Left colon (tissue), 2 donors: ENCODE measurements at places on chromosomes 12 and 14. TPM values are rescaled to one million over a fixed set of nuclear protein-coding genes. Genes with fewer than 3 reads are reported as not detected.

LRFN5 gene
- total RNA-seq, result 1.1 TPM

C1R gene
- 129 TPM for total RNA-seq

SYCP3 gene
- 0.20 TPM for total RNA-seq

SIX1 gene
- total RNA-seq, result not detected

RAD51AP1 gene
- 4.2 TPM for total RNA-seq

ART4 gene
- total RNA-seq, result 0.20 TPM

KLRK1 gene
- 1.9 TPM for total RNA-seq

C12orf50 gene
- not detected for total RNA-seq

EML5 gene
- 0.79 TPM for total RNA-seq

DNA sequence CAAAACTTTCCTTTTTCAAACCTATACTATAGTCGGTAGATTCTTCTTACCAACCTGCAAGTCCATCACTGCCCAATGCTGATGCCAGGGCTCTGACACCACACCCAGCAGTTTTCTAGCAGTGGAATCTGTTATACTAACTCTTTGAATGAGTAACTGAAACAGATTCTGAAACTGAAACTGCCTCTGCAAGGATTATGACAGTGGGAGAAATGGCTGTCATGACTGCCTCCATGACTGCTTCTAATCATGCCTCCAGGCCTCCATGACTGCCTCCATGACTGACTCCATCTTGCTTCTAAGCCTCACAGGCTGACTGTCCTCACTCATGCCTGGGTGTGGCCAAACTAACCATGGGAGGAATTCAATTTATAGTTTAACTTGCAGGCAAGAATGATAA, 29.4 kb upstream of the OXA1L start:
- no peak for DNase-seq

- no peak for DNase-seq
Observed at GRCh38 chr12:83074358-83074894, 387.7 kb downstream of the TMTC2 start.

DNA sequence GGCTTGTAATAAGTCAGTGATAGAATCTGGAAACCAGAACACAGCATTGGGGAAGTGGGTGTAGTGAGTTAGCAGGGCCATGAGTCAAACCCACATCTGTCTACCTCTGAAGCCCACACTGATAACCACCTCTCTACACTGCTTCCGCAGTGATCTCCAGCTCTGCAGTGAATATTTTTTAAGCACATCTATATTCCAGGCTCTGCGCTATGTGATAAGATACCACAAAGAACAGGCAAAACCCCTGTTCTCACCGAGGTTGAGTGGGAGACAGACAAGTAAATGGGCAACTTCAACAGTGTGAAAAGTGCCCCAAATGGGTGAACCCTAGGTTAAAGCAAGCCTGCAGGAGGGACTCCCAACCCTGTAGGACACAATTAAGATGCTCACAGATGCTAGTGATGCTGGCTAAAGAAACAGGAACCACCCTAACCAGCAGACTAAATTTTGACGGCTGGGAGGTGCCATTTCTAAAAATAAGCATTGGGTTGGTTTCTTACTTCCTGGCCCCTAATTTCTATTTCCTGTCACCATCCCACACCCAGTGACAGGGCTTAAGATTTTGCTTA, 375.0 kb downstream of the DPF3 start:
- DNase-seq, result no peak

- no peak for DNase-seq
Observed at GRCh38 chr14:63747846-63748245, 20.0 kb upstream of the SGPP1 start.

GRCh38 chr12:102570256-102570655, 89.9 kb upstream of the IGF1 start:
- no peak for DNase-seq

GRCh38 chr14:101564819-101565698, 3.8 kb downstream of the DIO3 start:
- DNase-seq, result no peak

DNA sequence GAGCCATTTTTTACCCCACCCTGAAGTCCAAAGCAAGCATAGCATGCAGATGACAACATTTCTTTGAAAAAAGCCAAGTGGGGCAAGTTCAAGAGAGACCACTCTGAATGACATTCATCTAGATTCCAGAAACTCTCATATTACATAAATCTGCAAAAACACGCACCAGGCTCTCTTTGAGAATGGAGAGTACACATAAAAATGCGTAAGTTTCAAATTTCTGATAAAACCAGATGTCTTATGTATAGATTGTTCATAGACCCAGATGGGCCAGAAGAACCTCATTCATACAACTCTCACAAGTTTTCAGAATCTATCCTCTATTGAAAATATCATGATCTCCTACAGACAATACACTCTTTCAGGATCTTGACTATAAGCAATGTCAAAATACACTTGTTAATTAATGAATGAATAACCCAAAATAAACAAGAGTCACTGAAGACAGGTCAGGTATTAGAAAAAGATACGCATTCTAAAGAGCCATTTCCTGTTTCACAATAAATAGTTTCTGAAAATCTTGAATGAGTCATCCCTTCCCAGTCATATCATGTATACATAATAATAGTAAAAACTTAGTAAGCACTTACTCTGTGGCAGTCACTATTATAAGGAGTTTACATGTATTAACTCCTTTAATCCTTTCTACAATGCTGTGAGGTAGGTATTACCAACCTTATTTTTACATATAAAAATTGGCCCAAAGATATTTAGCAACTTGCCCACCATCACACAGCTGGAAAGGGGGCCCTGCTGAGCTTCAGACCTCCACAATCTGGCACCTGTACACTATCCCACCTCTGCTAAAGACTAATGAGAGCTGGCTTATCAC, 72.0 kb downstream of the PPP2R5E start:
- no peak for DNase-seq

DNA sequence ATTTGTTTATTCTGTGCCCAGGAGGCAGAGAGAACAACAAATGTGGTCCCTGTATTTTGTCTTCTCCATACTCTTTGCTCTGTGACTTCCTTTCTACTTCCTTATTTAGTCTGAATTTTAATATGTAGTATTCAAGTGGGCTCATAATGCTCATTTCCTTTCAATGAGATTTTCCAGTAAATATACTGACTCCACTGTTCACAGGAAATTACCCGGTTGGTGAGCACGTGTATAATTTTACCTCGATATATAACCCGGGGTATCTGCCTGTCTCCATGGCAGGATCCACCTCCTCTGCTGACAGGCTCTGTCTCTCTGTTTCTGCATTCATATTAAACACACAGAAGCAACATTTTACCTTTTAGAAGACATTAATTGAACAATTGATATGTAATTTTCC, 166.0 kb downstream of the SLC38A4 start:
- no peak for DNase-seq
